Progenitor cell of endocrine pancreas (in vitro differentiated cells): ENCODE measurements at places on chromosomes 12 and 14.

- no peak for DNase-seq
Observed at GRCh38 chr12:38761636-38762342, 143.6 kb downstream of the CPNE8 start.

DNA sequence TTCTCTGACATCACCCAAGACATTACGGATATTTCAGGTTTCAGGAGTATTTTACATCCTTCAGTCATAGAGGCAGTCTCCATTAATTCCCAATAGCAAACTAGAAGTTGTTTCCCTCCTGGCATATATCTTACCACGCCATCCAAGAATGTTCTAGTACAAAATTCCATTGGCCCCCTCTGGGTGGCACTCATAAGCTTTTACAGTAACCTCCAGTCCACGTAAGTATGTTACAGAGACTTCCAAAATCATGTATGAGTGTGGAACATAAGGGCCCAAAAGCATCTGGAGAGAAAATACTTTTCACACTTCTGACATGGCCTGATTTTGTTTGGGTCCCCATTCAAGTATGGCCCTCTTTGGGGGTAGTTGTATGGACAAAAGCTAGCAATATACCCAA, 58.1 kb upstream of the DHRS4 start:
- no peak for DNase-seq

GRCh38 chr12:51390457-51390856, 749 bp downstream of the GALNT6 start:
- no peak for DNase-seq

DNA sequence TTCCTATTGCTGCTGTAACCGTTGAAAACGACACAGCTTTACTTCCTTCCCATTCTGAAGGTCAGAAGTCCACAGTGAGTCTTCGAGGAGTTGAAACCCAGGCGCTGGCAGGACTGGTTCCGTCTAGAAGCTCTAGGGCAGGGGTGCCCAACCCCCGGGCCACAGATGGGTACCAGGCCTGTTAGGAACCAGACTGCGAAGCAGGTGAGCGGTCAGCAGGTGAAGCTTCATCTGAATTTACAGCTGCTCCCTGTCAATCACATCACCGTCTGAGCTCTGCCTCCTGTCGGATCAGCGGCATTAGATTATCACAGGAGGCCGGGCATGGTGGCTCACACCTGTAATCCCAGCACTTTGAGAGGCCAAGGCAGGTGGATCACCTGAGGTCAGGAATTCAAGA, 12.6 kb upstream of the SFSWAP start:
- DNase-seq, result no peak

GRCh38 chr12:51823875-51824565, 24.5 kb downstream of the FIGNL2 start:
- DNase-seq, result no peak

DNA sequence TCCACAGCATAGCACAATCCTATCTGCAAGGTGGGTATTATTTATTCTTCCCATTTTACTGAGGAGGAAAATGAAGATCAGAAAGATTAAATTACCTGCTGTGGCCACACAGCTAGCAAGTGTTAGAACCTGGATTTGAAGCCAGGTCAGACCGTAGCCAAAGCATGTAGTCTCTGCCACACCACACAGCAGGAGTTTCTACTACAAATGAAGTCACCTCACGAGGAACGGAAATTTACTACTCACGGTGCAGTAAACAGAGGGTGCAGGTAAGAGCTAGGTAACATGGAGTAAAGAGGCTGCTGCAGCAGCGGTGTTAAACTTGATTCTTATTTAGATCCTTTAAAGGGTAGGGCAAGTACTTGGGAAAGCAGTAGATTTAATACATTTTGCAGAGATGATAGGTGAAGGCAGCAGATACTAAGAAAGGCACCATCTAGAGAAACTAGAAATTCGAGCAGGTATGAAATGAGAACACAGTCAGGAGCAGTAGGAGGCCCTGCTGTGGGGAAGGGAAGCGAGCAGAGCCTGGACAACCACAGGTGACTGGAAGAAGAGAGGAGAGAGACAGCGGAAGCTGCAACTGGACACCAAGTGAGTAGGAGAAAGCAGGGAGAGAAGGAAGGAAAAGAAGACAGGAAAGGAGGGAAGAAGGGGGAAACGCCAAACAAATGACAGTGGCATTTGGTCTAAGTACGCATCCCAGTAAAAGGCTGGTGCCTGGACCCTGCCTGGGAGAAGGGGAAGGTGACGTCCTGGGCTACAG, 21.5 kb downstream of the SPTB start:
- no peak for DNase-seq

DNA sequence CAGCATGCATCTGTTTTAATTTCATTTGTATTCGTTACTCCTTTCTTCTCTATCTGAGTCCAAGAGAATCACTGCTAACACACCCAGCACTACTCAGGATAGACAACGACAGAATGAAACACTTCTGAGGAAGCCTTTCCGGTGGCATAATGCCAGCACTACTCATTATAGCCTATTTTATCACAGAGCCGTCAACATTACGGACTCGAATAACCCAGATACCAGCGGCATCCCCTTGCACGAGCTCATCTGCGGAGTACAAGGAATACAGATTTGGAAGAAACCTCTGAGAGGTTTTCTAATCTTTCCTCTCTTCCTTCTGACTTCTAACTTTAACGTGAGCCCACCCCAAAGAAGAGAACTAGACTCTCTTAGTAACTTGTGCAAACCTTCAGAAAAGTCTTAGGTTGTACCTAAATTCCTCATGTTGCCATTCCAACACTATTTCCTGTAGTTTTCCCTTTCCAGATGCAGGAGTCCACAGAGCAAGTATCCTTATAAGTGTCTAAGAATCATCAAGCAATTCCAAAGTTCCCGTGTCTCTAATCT, 248.1 kb downstream of the APAF1 start:
- DNase-seq, result no peak

DNA sequence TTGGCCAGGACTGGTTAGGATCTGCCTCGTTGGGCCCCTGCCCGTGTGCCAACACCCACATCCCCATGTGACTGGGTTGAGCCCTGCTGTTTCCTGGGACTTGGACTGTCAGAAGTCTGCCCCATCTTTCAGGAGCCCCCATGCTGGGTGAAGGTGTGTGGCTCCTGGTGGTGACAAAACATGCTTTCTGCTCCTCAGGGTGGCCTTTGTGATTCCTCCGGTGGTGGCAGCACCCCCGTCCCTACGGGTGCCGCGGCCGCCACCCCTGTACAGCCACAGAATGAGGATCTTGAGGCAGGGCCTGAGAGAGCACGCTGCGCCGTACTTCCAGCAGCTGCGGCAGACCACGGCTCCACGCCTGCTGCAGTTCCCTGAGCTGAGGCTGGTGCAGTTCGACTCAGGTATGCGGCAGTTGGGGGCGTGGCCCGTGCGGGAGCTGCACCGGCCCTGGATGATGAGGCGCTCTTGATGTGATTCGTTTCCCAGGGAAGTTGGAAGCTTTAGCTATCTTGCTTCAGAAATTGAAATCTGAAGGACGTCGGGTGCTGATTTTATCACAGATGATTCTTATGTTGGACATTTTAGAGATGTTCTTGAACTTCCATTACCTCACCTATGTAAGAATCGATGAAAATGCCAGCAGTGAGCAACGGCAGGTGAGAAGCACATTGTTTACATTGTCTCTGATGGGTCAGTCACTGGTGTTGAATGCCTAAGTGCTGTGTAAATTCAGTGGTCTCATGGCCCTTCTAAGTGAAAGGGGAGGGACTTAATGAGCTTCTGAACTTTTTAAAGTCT, 80.0 kb downstream of the EP400 start:
- DNase-seq, result no peak

DNA sequence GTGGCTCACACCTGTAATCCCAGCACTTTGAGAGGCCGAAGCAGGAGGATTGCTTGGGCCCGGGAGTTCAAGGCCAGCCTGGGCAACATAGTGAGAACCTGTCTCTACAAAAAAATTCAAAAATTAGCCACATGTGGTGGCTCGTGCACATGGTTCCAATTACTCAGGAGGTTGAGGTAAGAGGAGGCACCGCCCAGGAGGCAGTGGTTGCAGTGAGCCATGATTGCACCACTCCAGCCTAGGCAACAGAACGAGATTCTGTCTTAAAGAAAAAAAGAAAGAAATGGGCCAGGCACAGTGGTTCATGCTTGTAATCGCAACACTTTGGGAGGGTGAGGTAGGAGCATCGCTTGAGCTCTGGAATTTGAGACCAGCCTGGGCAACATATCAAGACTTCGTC, 33.5 kb downstream of the MAP1LC3B2 start:
- DNase-seq, result no peak

GRCh38 chr12:130945786-130946492, 7.8 kb upstream of the ADGRD1 start:
- DNase-seq, result no peak

- no peak for DNase-seq
Observed at GRCh38 chr12:124720004-124720680, 143.5 kb downstream of the SCARB1 start.

DNA sequence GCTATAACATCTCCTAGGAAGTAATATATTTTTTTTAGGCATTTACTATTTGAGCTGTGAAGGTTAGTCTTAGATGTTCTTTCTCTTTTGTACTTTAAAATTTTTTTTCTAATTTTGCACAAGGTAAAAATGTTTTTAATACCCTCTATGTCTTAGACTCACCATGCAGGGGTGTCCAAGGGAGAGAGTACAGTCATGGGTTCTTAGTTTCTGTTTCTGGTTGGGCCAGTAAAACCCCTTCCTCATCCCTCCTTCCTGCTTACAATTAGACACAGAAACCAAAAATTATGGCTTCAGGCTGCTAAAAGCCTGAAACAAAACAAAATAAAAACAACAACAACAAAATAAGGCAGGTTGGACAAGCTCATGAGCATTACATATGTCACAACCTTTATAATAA, 193.0 kb downstream of the SYT1 start:
- DNase-seq, result no peak
